ENCODE measurements at places on chromosomes 7 and 10.

DNA sequence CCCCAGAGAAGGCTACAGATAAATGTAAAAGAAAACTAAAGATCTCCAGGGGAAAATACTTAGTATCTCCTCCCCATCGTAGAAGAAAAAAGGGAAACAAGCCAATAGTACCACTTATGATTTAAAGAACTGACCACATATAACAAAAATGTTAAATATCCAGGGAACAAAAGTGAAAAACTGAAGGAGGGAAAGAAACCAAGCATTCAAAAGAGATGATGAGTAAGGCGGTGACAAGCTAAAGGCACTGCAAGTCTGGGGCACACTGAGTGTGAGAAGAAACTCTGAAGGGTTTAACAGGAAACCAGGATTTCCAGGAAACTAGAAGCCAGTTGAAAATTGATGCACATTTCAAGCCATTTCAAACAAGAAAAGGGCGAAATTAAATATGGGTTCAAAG lies 226.3 kb downstream of the AHR start:
- DNase-seq = no peak

- DNase-seq = no peak
These were observed 108.0 kb downstream of the RNLS start for GRCh38 chr10:88474884-88475844.

- DNase-seq = no peak
These were observed at the start of gene NUPR2 for GRCh38 chr7:56115852-56116538. TSS of gene NUPR2 (minus strand) at chr7:56116417. CDS start at chr7:56116314, 103 bp downstream.

DNA sequence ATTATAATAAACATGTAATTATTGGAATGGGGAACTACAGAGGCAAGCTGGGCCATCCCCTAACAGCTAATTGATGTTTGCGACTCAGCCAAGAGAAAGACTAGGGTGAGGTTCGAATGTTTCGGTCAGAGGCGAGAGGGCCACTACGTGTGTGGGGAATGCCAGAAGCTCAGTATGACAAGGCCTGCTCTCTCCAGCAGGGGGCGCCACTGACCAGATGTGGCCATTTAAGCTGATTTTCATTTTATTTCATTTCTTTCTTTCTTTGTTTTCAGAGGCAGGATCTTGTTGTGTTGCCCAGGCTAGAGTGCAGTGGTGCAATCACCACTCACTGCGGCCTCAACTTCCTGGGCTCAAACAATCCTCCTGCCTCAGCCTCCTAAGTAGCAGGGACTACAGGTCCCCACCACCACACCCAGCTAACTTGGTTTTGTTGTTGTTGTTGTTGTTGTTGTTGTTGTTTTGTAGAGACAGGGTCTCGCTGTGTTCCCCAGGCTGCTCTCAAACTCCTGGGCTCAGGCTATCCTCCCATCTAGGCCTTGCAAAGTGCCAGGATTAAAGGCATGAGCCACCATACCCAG lies 38.1 kb downstream of the TMEM130 start:
- peak; percentile 26 for DNase-seq

DNA sequence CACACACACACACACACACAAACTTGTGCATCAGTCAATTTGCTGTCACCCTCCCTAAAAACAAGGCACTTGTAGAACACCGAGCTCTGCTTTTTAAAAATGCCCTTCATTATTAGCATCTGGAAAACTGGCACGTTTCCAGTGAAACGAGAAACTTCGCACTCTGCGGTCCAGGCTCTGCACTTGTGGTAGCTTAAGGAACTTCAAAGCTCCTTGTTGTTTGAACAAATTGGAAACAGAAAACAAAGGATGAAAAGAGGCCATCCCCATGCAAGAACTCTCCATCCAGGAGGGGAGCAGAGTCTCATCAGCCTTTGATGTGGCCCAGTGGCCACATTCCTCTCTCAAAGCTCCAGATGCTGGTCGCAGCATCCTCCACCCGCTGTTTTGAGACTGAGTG lies 105.1 kb downstream of the C10orf90 start:
- DNase-seq = no peak

DNA sequence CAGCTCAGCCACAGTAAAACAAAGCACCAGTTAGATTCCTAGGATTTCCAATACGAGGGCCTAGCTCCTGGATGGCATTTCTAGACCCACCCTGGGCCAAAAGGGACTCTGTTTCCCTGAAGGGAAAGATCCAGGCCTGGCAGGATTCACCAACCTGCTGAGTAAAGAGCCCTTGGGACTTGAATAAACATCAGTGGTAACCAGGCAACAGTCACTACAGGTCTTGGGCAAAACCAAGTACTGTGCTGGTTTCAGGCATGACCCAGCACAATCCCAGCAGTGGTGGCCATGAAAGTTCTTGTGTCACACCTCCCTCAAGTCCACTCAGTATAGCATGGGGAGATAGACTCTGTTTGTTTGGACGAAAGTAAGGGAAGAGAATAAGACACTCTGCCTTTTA lies 31.0 kb upstream of the STARD3NL start:
- no peak for DNase-seq

DNA sequence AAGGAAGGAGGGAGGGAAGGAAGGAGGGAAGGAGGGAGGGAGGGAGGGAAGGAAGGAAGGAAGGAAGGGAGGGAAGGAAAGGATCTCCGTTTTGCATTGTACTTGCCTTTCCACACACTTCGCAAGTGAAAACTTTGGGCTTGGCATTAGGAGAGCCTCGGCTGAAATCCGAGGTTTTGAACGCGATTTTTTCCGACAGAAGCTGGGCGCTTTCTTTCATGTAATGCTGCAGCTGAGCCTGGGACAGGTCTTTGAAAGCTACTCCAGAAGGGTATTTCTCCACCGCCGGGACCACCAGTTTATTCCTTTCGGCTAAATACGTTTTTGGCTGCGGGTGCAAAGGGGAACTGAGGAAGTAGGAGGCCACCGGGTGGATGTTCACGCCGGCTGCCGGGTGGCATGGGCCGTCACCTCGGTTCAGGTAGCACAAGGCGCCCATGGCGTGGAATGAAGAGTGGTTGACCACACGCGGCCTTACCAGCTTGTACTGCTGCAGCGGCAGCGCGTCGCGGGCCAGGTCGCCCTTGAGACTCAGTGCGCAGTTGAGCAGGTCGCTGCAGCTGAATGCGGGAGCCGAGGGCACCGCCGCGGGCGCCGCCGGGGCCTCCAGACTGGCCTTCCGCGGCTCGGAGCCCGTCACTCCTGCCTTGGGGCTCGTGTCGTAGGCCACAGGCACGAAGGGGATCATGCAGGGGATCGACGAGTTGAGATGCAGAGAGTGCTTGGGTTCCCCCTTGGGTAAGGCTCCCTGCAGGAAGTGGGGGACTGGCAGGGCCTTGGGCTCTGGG lies 825 bp downstream of the FEZF1 start:
- DNase-seq = no peak

DNA sequence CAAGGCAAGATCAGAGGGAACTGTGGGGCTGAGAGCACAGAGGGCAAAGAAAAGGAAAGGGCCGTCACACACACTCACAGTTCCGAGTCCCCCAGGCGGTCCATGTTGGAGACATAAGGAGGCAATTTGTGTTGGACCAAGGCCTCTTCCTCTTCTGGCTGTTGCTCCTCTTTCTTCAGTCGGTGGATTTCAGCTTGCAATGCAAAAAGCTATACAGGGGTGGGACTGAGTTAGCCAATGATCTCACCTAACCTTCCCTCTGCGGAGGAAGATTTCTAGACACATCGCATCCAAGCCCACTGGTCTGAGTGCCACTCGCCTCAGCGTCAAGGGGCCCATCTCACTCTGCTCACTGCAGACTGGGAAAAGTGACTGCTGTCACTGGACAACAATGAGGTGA lies 5.5 kb downstream of the WDR91 start:
- DNase-seq = no peak

- DNase-seq = no peak
These were observed 129.4 kb upstream of the SHH start for GRCh38 chr7:155941688-155942087.

DNA sequence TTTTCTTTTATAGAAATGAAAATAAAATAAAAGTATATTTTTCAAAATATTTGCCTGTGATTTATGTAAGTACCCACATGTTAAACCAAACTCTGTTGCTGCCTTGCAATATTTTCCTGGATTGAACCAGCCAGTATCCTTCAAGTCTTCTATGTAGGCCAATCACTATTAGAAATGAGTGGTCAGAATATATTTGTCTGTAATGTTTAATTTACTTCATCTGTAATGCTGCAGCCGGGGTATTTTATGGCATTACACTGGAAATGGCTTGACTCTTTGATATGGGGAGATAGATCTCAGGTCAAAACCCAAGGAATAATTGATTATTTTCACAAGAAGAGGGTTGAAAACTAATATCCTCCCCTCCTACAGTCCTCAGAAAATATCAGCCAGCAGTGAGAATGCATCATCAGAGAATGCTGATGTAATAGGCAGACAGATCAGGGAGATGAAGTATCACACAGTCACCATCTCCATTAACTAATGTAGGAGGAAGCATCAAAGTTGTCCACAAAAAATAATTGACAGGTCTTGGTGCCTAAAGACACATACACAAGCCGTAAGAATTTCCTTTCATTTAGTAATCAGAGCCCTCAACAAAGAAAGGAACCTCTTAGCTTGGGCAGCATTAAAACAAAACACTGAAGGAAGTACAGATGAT lies 82.5 kb downstream of the VWDE start:
- DNase-seq = no peak

GRCh38 chr7:132932296-132933071 lies 149.4 kb downstream of the CHCHD3 start:
- no peak for DNase-seq

- no peak for DNase-seq
These were observed 41.6 kb upstream of the COL13A1 start for GRCh38 chr10:69760072-69760471.

DNA sequence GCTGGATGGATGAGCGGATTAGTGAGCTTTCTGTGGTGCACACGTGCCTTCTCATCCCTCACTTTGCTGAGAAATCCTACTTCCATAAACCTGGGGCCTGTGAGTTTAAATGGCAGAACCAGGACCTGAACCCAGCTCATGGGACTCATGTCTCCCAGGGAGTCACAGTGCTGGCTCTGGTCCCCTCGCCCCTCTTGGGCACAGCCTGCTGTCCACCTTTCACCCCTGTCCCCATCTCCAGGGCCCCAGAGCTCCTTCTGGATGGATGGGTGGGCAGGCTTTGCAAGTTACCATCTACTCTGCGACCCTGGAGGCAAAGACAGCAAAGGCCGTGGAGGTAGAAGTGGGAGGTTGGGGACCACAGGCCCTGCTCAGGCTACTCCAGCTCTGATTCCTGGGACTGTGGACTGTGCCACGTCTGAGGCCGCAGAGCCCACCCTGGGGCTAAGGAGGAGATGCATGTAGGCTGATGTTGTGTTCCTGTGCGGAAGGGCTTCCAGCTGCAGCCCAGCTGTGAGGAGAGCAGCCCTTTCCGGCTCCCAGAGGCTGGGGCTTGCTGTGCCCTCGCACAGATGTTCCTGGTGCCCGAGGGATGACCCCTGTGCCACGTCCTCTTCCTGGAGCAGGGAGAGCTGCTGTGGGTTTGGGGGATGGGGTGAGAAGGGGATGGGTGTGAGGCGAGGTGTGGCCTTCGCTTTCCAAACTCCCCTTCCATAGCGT lies 40.3 kb downstream of the PRF1 start:
- no peak for DNase-seq

- DNase-seq = no peak
These were observed 32.3 kb downstream of the CARD11 start for GRCh38 chr7:3011211-3011852.

DNA sequence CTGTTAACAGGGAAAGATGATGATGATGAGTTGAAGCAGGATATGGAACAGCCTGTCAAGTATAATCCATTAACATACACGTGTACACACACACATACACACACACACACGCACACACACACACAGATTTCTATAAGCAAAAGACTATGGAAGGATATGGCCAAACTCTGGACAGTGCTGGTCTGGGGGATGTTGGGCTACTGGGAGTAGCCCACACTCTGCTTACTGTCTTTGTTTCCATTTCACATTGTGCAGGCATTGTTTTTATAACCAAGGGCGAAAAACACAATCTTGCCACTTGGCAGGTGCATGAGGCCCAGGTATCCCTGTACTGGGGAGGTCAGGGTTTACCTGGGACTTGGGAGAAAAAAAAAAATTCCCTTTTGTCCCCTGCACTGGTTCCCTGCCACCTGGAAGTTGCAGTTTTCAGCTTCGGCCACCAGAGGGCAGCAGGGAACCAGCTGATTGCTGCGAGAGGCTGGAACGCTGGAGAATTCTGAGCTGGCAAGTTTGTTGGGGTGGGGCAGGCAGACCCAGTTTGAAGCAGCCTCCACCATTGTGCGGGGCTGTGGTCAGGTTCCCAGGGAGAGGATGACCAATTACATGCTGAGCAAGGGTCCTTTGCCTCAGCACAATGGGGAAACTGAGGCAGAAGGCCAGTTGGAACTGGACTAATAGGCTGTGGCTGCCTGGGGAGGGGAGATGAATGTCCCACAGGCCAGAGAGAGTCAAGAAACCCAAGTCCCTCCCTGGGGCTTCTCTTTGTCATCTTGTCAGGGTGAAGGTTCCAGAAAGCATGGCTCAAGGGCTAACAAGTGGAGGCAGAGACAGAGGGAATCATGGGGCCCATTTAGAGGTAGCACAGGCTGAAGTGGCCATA lies 27.3 kb downstream of the PPIF start:
- peak; percentile 51 for DNase-seq

DNA sequence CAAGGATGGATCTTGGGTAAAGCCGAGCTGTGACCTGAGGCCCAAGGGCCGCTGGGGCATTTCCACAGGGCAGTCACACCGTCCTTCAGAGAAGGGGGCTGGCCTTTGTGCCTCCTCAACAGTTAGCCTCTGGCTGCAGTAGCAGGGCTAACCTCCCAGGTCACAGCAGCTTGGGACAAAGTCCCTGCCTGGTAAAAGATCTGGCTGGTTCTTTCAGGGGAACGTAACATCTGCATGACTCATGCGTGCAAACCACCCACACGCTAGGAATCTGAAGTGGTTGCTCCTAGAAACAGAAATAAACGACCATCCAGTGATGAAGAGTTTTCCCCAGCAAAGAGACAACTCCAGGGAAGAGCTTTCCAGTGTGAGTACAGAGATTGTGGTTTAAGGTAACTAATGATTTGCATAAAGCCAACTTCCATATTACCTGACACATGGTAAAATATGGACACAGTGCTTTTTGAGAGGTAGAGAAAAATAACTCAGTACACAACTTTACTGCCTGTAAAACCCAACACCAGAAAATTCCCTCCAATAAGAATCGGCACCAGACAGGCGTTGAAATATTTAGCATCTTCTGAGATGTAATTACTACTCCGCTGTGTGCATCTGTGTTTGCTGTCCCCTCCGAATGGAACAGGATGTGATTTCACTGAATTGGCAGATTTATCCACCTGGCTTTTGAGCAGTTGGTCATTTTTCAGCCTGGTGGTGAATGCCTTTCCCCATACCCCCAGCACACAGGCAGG lies 84.9 kb upstream of the ADRB1 start:
- DNase-seq = peak; percentile 73

DNA sequence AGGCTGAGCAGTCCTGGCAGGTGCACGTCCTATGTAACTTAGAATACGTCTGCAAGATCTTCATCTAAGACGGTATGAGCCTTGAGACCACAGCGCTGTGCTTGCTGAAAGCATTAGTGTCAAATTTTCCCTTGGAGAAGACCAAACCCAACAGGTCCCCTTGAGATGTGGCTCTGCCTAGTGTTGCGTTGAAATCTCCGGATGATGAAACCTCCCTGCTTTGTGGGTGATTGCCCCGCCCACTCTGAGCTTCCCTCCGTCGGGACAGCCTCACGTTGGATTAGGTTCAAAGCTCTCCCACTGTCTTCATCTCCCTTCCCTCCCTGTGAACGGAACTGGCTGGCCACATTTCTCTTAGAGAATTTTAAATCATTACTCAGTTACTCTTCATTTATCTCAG lies 102.0 kb downstream of the ADARB2 start:
- no peak for DNase-seq

- no peak for DNase-seq
These were observed 2.0 kb upstream of the CCNY start for GRCh38 chr10:35334297-35334696.

Data from RKO (cell line).